ENCODE measurements at places on chromosomes 2 and 18.

GRCh38 chr18:10086458-10087210 lies 172.8 kb downstream of the VAPA start:
- DNase-seq: no peak

DNA sequence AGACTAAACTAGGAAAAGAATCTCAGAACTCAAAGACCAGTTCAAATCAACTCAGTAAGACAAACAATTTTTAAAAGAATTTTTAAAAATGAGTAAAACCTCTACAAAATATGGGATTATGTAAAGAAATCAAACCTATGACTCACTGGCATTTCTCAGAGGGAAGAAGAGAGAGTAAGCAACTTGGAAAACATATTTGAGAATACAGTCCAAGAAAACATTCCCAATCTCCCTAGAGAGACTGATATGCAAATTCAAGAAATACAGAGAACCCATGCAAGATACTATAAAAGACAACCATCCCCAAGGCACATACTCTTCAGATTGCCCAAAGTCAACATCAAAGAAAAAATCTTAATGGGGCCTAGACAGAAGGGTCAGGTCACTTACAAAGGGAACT lies 162.7 kb downstream of the WDPCP start:
- DNase-seq: no peak

DNA sequence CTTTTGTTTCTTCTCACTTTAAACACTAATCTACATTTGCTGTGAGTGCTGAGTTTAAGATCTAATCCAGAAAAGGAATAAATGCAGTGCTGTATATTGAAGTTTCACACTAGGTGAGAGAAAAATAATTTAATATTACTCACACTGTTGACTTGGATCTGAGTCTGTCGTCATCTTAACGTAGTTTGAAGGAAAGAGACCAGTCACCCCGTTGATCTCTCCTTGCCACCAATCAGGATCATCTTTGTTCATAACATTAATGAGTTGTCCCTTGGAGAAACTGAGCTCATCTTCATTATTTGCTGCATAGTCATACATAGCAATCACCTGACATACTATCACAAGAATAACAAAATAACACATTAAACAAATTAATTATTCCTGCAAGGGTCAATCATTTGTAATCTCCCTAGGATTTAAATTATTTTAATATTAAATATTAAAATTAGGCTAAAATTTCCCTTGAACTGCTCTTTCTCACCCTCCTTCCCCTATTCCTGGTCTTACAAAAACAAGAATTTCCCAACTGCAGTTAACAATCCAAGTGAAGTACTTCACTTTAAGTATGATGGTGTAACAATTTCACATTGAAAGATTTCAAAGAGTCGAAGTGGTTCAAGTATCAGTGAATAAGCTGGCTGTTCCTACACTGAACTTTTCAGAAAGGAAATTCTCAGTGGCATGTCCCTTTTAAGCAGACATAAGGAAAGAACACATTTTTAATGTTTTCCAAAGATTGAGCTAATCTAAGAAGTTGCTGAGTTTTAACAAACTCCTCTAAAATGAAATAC lies 71.3 kb downstream of the FAM228A start:
- DNase-seq: no peak

- no peak for DNase-seq
Measured at GRCh38 chr2:38301340-38301968, 75.6 kb downstream of the ATL2 start.

GRCh38 chr18:35075132-35075531 lies 33.9 kb downstream of the MAPRE2 start:
- DNase-seq: no peak

GRCh38 chr2:217065012-217065290 lies 205.1 kb upstream of the TNP1 start:
- DNase-seq: no peak

DNA sequence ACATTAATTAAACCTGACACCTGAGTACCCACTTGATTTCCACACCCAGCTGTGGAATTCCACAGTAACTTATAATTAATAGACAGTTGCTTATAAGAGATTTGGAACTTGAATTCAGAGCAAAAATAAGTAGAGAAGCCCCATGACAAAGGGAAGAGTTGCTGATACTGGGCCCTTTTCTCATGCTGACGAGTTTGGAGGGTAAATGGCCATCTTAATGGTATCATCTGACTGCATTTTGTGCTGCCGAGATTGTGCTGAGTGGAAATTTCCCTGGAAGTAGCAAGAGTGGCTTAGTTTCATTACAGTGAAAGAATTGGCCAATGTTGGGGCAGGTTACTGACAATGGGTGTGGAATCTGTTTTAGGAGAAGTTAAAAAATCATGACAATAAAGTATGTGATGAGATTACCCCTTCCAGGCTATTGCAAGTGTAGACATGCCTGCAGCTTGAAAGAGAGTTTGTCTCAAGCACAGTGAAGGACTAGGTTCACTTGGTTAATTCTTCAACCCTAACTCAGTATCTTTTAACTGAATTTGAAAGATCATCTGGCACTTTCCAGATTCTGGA lies 49.9 kb downstream of the VSNL1 start:
- no peak for DNase-seq

DNA sequence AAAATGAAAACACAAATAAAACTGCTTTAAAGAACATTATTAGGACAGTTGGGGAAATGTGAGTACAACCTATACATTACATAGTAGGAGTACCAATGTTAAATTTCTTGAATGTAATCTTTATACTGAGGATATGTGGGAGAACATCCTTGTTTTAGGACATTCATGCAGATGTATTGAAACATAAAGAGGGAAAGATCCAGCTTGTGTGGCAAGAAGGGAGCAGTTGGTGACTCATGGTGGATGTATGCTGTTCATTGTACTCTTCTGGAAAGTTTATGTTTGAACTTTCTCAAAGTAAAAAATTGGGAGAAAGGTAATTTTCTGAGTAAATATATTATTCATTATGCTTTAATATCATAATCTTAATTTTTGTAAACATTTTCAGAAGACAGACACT lies 132.1 kb upstream of the DLGAP1 start:
- no peak for DNase-seq

DNA sequence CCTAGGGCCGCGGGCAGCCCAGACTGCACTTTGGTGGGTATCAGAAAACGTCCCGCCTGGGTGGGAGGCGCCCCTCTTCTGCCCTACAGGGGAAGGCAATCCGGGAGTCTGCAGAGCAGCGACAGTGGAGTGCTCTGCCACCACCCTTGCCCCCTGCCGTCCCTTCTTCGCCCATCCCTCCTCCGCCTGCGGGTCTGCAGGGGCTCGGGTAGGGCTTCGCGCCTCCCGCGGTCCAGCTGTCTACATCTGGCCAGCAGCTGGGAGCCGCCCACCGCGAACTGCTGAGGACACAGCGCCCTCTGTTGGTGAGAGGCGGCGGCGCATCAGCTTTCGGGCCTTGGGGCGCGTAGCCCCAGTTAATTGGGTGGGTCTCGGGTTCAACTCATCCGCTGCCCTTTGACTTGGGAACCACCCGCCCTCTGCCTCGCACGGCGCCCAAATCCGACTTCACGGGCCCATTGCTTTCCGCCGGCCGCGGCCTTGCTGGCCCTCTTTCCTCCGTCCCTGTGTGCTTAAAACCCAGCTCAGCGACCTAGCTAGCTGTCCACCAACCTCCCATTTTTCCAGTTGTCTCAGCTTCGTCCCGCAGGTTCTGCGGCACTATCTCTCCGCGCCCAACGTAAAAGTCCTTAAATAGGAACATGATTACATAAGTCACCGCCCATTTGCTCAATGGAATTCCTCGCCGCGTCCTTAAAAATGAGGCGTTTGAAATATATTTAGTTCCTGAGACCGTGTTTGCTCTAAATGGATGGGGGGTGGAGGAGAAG lies 17.6 kb downstream of the WNT10A start:
- DNase-seq: peak; percentile 74

GRCh38 chr2:36672199-36672598 lies 24.3 kb upstream of the VIT start:
- no peak for DNase-seq

DNA sequence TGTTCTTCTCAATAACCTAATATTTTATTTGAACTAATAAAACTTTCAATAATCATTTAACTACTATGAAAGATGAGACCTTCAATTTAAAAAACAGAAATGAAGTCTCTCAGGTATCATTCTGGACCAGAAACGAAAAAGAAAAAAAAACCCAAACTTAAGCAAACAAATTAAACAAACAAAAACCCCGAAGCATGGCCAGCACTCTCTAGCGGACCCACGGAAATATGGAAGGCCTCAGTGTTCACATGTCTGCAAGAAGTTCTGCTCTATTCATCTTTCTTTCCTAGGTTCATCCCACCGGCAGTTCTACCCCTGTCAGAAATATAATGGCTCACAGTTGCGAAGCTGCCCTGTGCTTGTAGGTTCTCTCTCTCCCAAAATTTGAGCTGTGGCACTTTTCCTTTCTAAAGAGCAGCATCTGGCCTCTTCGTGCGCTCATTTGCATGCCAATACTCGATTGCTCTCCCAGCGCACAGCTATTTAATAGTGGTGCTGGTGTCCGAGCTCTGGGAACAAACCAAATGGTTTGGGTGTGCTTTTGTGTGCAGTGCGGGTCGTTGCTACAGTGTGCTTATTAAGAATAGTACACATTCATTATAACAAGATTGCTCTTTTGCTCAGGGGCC lies 129.0 kb upstream of the ZEB2 start:
- DNase-seq: no peak

DNA sequence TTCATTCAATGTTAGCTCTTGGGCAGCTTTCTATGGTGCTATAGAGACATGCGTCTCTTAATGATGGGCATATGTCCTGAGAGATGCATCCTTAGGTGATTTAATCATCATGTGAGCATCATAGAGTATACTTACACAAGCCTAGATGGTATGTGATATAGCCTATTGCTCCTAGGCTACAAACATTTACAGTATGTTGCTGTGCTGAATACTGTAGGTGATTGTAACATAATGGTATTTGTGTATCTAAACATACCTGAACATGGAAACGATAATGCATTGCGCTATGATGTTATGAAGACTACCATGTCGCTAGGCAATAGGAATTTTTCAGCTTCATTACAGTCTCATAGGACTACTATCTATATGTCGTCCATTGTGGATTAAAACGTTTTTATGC lies 89.4 kb downstream of the ARHGAP15 start:
- DNase-seq: no peak

GRCh38 chr2:72097276-72097675 lies 50.4 kb downstream of the CYP26B1 start:
- no peak for DNase-seq

GRCh38 chr18:79962835-79963657 lies 1.4 kb upstream of the HSBP1L1 start:
- peak; percentile 63 for DNase-seq

- DNase-seq: no peak
Measured at GRCh38 chr18:3211236-3211992, 8.4 kb downstream of the MYOM1 start.

DNA sequence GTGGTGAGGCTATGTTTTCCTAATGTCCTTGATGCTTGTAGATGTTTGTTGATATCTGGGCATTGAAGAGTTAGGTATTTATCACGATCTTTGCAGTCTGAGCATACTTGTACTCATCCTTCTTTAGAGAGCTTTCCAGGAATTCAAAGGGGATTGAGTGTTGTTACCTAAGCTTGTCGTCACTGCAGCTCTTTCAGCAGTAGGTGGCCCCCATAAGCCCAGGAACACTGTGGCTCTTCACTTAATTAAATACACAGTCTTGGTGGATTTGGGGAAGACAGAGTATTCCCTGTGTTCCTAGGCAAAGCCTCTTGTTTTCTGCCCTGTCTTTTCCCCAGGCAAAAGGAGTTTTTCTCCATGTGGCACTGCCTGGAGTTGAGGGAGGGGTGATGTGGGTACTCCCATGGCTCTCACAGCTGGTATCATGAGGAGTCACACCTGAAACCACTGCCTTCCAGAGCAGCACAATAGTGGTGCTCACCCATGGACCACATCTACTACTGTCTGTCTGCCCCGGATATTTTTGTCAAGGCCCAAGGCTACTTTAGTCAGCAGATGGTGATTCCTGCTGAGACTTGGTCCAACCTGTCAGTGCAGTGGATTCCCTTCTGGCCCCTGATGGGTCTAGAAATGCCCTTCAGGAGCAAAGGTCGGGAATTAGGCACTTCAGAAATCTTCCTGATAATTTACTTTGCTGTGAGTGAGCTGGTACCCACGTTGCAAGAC lies 95.7 kb downstream of the GALNT13 start:
- DNase-seq: no peak

DNA sequence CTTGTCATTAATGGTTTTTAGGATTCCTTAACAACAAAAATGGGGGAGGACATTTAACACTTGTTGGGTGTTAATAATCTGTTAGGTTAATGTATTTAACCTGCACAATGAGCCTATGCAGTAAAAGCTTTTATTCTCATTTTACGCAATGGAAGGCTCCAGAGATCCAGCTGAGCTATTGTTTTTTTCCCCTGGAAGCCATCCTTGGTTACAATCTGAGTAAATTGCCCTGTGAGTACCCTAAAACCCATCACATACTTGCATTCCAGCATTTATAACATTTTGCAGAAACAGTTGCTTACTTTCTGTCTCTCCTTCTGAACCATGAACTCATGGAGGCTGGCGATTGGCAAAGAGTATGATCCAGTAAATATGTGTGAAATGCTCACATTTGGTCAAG lies 30.2 kb upstream of the DOCK10 start:
- DNase-seq: no peak

DNA sequence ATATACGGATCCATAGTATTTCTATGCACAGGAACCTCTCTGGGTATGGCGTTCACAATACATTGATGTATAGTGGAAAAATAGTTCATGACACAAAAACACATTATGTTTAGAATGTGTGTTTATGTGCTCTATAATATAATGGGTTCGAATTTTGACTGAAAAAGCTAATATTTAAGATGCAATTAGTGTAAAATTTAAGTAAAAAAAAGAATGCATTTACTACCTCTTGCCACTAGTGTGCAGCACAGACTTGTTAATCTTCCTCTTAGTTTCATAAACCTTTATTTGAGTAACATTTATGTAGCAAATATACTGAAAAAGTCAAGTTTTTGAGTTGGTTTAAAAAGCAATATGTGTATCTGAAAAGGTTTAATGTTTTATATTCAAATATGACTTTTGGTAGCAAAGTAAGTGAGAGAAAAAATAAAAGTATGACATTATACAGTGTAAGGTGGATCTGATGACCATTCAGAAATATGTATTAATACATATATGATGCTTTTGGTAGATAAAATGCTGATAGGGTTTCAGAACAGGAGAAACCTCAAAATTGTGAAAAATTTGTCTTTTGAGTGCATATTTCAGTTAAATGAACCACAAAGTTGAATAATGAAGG lies 49.4 kb downstream of the CCDC102B start:
- no peak for DNase-seq

DNA sequence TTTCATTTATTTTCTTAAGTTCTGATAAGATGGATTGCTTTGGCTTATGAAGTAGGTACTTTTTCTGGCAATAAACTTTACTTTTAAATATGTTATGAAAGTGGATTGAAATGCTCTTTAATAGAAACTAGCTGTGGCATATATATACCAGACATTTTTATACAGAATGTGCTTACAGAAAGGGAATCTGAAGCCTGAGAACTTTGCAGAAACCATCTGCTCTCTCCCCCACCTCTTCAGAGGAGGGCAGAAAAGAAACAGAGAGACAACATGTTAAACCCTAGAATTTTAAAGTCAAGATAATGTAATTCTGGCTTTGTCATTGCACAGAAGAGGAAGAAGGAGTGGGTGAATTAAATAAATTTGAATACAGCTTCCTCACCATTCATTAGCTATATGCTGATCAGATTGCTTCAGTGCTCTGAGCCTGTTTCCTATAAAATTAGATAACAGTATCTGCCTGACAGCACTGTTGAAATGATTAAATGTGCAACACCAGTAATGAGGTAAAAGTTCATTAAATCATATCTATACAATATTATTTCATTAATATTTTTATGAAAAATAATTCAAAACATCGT lies 247.3 kb downstream of the CNTNAP5 start:
- DNase-seq: no peak
